ENCODE measurements at places on chromosomes 1 and 21. TPM values are rescaled to one million over a fixed set of nuclear protein-coding genes. Genes with fewer than 3 reads are reported as not detected.

NOS1AP gene
- not detected for total RNA-seq

TFF1 gene
- total RNA-seq, result not detected

SMG7 gene
- total RNA-seq, result 25.4 TPM

LCE3E gene
- total RNA-seq, result not detected

HTR1D gene
- not detected for total RNA-seq
